ENCODE measurements at places on chromosomes 6 and 20.

- no peak for DNase-seq
Measured at GRCh38 chr6:134074151-134075055, 22.0 kb upstream of the SLC2A12 start.

DNA sequence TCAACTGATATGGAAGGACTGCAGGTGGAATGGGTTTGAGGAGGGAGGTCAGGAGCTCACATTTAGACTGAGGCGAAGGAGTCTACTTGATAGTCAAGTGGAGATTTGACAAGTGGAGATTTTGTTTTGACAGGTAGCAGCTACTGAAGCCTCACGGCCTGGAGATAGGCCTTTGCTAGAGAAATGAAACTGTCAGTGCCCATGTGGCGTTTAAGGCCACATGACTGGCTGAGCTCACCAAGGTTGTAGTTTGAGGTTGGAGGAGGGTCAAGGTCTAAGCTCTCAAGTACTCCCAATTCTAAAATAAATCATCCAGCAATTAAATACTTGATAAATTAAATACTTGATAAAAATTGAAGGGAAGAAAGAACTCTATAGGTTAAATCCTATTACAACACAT is 80.1 kb upstream of the C6orf118 start:
- no peak for DNase-seq

DNA sequence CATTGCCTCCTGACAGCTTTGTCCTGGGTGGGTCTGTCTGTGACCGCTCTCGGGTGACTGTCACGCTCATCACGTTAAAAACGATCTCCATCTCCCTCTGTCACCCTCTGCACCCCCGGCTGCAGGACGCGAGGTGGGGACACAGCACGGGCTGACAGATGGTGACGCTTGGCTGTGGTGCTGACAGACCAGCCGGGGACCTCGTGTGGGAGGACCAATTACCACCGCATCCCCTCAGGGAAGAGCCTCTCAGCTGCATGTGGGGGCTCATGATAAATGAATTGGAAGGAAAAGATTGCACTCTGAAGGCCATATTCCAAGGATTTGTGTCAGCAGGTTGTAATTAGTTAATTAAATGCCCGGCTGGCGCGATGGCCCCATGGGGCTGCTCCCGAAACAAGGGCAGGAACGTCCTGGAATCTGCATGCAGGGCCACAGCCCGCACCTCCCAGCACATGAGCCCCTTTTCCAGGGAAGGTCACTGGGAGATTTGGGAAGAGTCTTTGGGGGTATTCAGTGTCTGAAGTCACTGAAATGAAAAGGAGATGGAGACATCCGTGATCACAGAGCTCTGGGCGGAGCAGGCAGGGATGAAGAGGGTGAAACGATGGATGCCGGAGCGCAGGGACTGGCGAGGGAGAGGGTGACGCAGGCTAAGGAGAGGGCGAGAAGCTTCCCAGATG is 87.1 kb downstream of the ERMARD start:
- DNase-seq, result no peak

- DNase-seq, result no peak
Measured at GRCh38 chr6:19354181-19354580, 483.0 kb upstream of the ID4 start.

DNA sequence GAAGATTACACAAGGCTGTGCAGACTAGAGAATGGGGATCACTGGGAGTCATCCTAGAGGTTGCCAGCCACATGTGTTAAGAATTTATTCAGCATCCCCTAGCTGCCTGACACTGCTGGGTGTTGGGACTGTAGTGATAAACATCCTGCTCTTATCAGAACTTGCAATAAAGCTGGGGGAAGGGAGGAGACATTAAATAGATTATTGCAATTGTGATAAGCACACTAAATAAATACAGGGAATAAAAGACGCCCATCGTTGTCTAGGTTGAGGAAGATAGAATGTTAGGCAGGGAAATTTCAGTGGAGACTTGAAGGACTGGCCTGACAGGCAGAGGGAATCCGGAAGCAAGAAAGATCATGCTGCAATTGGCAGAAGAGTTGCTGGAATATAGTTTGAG is 33.2 kb upstream of the TRAM2 start:
- DNase-seq, result no peak

- no peak for DNase-seq
Measured at GRCh38 chr6:47032974-47033765, 9.0 kb downstream of the ADGRF1 start.

GRCh38 chr6:106885679-106886078 is 88.8 kb downstream of the CD24 start:
- no peak for DNase-seq

DNA sequence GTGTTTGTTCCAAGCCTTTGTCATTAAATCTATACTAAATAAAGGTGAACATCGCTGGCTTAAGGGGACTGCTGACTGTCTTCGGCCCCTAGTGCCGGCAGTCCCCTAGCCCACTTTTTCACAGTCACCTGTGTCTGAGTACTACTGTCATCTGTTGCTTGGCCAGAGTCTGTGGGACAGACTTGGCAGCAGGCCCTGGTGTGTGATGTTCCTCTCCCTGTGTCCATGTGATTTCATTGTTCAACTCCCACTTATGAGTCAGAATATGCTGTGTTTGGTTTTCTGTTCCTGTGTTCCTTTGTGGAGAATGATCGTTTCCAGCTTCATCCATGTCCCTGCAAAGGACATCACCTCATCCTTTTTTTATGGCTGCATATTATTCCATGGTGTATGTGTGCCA is 133.4 kb downstream of the HAO1 start:
- no peak for DNase-seq

- no peak for DNase-seq
Measured at GRCh38 chr6:20918868-20919267, 384.6 kb downstream of the CDKAL1 start.

DNA sequence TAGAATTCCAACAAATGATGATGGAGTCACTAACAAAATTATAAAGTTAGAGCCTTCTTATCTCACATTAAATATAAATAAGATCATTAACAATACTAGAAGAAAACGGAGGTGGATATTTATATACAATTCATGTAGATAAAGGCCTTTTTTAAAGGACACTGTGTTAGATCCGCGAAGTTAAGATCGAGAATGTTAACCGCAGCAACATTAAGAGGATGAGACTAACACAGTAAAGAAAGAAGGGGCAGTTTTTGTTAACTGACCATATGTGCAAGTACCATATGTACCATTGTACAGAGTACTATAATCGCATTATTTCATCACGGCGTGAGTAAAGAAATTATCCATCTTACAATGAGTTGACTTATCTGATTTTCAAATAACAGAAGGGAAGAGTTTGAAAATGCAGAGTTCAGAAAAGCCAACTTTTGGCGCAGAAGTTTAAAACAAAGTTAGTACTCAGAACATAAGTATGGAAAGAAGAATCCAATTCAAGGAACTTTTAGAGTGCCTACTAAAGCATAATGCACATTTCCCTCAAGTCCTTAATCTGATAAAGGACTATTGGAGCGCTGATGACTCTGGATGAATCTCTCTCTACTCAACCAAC is 1.4 kb downstream of the FBXL4 start:
- no peak for DNase-seq

DNA sequence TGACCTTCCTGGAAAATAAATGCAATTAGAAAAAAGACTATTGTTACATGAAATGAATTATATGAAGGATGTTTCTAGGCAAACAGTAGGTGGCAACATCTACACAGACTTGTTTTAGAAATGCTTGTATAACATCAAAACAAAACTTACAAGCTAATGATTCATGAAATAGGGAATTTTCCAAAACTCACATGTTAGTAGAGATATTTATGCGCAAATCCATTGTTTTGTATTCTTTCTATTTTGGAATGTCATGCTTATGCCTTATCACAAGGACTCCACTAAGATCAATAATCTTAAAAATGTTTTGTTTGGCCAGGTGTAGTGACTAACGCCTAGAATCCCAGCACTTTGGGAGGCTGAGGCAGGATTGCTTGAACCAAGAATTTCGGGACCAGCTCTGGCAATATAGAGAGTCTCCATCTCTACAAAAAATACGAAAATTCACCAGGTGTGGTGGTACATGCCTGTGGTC is 32.3 kb upstream of the LGSN start:
- no peak for DNase-seq

- no peak for DNase-seq
Measured at GRCh38 chr6:21381331-21381963, 212.1 kb upstream of the SOX4 start.

GRCh38 chr6:157025437-157025836 is 248.3 kb downstream of the ARID1B start:
- DNase-seq, result no peak

- DNase-seq, result no peak
Measured at GRCh38 chr6:139380168-139380567, 5.7 kb upstream of the CITED2 start.

DNA sequence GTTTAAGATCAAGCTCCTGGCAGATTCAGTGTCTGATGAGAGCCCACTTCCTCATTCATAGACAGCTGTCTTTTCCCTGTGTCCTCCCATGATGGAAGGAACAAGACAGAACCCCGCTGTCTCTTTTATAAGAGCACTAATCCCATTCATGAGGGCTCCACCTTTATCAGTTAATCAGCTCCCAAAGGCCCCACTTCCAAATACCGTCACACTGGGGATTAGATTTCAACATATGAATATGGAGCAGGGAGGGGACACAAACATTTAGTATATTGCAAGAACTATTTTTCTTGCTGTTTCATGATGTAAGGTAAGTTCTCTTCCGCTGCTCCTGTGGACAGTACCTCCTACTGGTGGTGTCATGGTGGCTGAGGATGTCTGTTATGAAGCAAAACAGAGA is 158.3 kb upstream of the IRAK1BP1 start:
- no peak for DNase-seq

- DNase-seq, result peak; percentile 84
Measured at GRCh38 chr20:34190679-34191090, 50.5 kb upstream of the ASIP start.

GRCh38 chr6:13573669-13574110 is 711 bp upstream of the SIRT5 start:
- no peak for DNase-seq

GRCh38 chr6:107083047-107083768 is 32.1 kb downstream of the BEND3 start:
- DNase-seq, result no peak

GRCh38 chr6:13515912-13516311 is 28.5 kb upstream of the GFOD1 start:
- DNase-seq, result no peak

DNA sequence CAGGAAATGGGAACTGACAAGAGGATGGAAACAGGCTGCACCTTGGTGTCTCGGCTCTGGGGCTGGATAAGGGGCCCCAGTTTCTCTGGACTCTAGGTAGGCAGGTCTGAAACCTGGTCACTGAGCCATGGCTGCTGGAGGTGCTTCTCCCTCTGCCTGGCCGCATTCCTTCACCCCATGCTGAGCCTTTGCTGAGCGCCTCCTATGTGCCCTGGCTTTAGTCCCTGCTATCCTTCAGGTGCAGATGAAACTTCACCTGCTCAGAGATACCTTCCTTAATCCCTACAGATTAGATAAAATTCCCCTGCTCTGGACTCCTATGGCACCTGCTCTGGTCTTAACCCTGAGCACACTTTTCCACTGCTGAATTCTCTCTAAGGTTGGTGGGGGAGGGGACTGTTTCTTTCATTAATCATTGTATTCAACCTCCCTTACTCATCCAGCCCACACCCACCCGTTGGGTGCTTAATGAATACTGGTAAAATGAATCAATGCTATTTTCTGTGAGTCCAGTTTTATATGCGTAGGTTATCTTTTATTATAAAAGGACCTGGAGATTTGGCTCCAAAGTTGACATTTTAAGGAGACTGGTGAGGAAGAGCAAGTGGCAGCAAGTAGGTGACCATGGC is 19.3 kb downstream of the MYLK4 start:
- DNase-seq, result no peak

- no peak for DNase-seq
Measured at GRCh38 chr6:4301871-4302270, 166.5 kb upstream of the ECI2 start.

DNA sequence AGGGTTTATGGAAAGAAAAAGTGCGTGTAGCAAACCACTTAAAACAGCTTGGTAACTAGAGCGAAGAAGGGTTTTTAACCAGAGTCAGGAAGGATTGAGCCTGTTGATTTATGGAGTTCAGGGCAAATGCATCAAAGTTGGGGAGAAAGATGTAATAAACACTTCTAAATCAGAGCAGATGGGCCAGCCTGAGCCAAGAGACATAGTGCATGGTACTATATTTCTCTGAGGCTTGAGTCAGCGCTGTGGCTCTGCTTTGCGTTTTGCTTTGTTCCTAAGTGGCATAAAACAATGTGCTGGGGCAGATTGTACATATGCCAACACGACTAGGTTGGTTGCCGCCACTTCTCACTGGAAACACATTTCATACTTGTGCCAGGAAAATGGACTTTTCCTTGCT is 111.3 kb downstream of the BCKDHB start:
- no peak for DNase-seq

DNA sequence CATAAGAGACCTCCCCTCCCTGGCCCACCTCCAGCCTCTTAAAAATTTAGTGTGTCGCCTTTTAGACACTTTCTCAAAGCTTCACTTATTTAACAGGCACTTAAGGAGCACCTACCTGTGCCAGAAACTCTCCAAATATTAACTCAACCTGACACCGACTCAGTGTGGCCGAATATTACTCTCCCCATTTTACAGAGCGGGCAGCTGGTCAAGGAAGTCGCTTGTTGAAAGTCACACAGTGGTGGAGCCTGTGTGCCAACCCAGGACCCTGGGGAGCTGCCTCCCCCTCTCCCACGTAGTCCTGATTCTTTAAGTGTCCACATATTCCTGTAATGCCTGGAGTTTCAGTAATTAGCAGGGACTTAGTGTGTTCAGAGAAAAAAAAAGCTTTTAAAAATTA is 1.0 kb upstream of the PMEPA1 start:
- no peak for DNase-seq

GRCh38 chr6:147595961-147596360 is 87.5 kb downstream of the SAMD5 start:
- no peak for DNase-seq

DNA sequence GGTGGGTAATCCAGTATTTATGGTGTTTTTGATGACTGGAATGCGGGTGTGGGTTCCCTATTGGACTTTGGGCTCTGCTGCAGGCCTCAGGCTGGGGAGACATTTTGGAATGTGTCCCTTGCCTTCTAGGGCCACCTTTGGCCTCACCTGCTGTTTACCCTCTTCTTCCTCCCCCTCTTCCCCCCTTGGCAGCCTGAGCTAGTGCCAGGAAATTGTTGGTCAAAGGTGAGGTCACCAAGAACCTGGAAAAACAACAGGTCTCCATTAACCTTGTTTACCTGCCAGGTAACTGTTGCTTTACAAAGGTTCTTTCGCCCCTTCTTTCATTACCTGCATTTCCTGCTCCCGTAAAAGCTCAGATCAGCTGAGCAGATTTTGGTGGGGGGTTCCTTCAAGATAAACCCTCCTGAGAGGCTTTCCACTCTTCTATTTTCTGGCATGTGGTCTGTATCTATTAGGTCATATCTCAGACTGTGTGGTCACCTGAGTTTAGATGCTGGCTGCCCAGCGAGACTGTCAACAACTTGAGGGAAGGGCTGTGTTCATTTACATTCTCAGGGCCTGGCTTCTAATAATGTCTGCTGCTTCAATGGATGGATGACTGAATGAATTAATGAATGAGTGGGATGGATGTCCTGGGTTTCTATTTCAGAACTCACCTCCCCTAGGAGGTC is 34.7 kb downstream of the VEGFA start:
- DNase-seq, result no peak

GRCh38 chr20:38764567-38765318 is 16.5 kb downstream of the ACTR5 start:
- DNase-seq, result no peak

- DNase-seq, result no peak
Measured at GRCh38 chr20:11411765-11412164, 505.9 kb upstream of the BTBD3 start.
